ENCODE measurements at places on chromosomes 5 and 9. TPM values are rescaled to one million over a fixed set of nuclear protein-coding genes. Genes with fewer than 3 reads are reported as not detected.

DNA sequence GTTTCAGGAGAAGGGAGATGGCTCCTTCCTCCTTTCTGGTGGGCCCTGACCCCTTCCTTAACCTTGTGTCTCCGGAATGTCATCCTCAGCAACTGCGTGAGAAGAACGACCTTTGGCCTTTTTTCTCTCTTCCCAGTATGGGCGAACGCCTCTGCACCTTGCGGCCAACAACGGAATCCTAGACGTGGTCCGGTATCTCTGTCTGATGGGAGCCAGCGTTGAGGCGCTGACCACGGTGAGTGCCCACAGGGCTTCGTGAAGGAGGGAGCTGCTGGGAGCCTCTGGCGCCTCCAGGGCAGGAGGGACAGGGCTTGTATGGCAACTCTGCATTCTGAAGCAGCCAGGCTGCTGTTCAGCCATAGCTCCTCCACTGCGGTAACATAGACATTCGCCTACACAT lies 68.0 kb upstream of the CTSL start:
- no peak for DNase-seq

The PKD2L2 gene
- polyA plus RNA-seq: 0.37 TPM

DNA sequence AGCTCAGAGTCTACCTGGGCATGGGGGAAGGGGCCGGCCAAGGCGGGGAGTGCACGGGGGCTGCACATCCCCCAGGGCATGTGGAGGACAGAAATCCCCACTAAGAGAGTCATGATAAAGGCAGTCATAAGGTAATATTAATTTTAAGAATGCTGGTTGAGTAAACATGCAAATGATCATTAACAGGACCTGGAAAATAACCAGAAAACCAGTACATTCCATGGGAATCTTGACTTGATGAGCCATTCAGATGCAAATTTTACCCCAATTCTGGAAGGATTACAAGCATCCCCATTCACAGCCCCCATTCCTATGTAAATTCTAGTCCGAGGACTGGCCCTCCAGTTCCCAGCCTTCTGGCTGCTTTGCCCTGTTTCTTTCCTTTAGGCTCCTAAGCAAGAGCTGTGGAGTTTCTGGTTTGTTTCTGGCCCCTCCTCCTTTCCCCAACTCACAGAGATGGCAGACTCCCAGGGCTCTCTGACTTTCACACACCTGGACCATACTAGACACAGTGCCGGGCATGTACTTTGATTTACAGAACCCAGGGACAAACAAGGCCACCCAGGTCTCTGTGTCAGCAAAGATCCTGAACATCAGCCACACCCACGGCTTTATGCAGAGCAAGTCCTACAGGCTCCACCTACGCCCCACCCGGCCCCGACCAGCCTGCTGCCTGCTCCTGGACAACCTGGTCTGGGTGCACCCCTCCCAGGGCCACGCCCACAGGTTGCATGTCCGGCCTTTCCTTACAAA lies 62.7 kb downstream of the SEMA4D start:
- no peak for DNase-seq

DNA sequence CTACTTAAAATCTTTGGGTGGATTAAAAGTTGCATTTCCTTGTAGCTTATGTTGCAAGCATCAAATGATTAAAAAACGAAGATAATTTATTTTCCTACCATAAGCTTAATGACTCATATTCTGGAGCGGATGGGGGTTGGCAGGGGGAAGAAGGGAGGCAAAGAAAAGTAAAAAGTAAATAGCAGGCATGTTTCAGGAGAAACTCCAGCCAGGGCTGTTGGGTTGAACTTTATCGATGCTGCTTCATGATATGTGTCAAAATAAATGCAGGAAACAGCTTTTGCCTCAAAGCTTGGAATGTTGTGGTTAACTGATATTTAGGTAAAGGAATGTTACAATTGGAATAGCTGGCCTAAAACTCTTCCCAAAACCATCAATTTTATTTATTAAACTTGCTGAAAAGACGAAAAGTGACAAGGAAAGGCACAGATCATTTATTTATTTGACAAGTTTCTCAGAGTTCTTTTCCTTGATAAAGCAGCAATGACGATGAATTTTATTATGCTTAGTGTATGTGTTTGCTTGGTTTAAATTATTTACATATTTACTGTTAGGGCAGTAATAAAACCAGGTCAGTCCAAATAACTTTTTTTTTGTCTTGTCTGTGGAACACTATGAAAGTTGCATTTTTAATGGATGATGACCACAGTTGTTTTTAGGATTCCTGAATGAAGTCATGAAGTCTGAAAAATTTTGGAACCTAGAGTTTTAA lies 177.9 kb downstream of the PCSK1 start:
- DNase-seq: no peak

GRCh38 chr5:77995793-77996409 lies 219.8 kb upstream of the TBCA start:
- no peak for DNase-seq

The RARS1 gene
- 64.6 TPM for polyA plus RNA-seq
